ENCODE measurements at places on chromosomes 3 and 15. TPM values are rescaled to one million over a fixed set of nuclear protein-coding genes. Genes with fewer than 3 reads are reported as not detected.

The PIERCE2 gene
- total RNA-seq: not detected

The PPP2R3A gene
- total RNA-seq: 0.21 TPM

The CISH gene
- total RNA-seq: 394 TPM

DNA sequence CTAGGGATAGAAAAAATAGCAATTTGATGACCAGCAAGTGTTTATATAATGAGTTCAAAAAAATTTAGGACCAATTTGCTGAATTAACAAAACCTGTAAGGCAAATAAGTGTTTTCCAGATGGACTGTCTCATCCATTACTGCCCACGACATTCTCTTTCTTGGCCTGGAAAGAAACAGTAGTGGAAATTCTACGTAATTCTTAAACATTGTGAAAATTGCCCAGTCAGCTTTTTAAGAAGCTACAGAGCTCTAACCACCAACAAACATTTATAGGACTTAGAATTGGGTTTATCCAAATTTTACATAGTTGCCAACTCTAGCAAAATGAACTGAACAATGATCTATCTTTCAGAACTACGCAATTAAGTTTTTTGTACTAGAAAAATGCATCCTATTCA, 227.7 kb upstream of the PEX5L start:
- H3K4me1 ChIP-seq: peaks cover 17% of the 10 kb centered on the region
- no peak overlapping the region for H3K27ac ChIP-seq
- H3K36me3 ChIP-seq: no peaks in the 10 kb centered on the region

- peaks cover 3% of the 10 kb centered on the region for H3K27me3 ChIP-seq
- no peak overlapping the region for H3K4me3 ChIP-seq
- H3K27ac ChIP-seq: no peak overlapping the region
- peaks cover 5% of the 10 kb centered on the region for H3K4me1 ChIP-seq
- DNase-seq: peak; percentile 90
These were observed 35.8 kb downstream of the TKT start for GRCh38 chr3:53219895-53220483.

DNA sequence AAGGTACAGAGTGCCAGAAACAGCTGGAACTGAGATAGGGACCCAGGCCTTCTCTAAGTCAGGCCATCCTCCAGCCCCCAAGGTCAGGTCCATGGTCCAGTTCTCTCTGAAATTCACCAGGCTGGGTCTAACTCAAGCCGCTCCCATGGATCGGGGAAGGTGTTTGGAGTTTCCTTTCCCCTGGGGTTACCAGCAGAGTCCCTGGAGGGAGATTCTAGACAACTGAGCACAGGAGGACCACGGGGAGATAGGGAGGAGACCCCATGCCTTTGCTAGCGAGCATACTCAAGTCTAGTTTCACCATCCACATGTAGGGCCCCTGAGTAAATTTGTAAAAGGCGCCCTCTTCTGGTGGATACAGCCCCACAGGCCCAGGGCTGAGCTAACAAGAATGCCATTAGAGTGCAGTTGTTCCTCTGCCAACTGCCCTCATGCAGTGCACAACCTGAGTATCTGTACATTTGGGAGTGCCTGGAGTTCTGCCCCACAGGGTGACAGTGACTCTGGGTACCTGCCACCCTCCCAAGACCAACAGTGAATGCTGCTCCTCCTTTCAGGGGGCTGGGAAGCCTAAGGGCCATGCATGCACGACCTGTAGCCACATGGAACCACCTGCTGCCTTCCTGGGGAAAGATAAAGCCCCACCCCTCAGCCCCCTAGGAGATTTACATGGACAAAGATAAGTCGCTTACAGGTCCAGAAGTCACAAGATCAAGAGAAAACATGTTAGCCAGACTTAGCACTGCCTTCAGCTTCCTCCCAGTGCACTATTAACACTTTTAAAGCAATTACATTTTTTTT, 89.0 kb downstream of the IQSEC1 start:
- H3K27ac ChIP-seq: no peak overlapping the region
- peak; percentile 76 for DNase-seq
- no peak overlapping the region for H3K4me3 ChIP-seq
- H3K36me3 ChIP-seq: peaks cover 6% of the 10 kb centered on the region

DNA sequence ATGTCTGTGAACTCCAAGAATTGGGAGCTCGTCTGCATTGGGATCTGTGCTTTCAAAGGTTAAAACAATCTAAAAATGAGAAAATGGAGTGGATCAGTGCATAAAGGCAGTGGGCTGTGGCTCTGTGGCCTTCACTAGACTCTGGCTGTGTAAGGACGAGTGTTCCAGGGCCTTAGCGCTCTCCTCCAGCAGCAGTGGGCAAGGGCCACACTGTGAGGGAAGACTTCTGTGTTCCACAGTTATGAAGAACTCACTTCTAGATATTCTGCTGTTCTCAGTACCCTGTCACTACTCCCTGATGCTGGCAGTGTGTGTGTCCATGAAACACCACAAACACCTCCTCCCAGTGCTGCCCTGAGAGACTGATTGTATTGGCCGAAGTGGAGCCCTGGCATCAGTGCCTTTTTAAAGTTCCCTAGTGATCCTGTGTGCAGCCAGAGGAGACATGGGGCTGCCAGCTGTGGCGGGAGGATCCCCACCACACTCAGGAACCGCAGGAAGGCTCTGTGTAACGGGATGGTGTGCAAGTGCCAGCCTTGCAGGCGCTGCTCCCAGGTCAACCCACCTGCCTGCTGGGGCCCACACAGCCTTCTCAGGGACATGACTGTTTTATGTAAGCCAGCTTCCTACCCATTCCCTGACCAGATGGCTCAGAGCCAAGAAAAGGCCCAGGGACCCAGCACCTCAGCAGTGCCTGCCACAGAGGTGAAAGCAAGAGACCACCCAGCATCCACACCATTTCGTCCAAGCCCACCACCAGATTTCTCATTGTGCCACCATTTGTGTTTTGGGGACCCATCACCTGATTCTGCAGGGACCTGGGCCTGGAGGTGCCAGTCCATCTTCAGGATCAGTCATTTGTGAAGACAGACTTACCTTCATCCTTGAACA, 40.4 kb downstream of the ABTB1 start:
- no peak overlapping the region for H3K4me3 ChIP-seq
- no peaks in the 10 kb centered on the region for H3K27me3 ChIP-seq
- no peak for DNase-seq
- H3K36me3 ChIP-seq: no peaks in the 10 kb centered on the region
- no peak overlapping the region for H3K27ac ChIP-seq

DNA sequence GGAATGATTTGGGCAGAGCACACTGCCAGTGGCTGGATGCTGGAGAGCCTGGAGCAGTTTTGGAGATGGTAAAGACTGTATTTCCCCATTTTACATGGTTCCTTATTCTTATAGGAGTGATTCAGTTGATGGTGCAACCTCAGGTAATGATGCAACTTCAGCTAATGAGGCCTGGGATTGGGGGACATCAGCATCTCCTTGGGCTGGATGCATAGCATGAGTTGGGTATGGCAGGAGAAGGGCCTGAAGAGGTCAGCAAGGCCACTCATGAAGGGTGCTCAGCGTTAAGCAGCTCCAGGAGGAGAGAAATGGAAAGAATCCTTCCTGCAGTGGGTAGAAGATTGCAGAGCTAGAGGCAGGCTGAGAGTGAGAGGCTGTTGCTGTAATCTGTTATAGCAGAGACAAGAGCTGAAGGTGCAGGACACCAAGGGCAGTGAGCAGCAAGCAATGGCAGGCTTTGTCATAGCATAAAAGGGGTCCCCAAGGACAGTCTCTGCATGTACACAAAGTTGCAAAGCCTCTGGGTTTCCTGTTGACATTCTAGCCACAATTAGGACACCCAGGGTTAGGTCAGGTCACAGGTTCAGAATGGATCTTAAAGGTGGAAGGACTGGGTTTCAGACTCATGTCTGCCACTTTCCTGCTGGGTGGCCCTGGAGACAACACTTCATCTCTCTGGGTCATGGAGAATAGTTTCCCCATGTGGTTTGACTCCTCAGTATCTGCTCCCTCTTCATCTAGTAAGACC, 29.5 kb upstream of the SNRK start:
- H3K4me3 ChIP-seq: no peak overlapping the region
- H3K27ac ChIP-seq: no peak overlapping the region
- DNase-seq: peak; percentile 15
- H3K27me3 ChIP-seq: peaks cover 2% of the 10 kb centered on the region

The CLDN16 gene
- not detected for total RNA-seq

- no peak overlapping the region for H3K4me3 ChIP-seq
- H3K4me1 ChIP-seq: peaks cover 4% of the 10 kb centered on the region
- H3K27me3 ChIP-seq: peaks cover 3% of the 10 kb centered on the region
- H3K27ac ChIP-seq: no peak overlapping the region
- no peak for DNase-seq
These were observed 116.9 kb upstream of the GADL1 start for GRCh38 chr3:31011380-31011779.

GRCh38 chr3:31815006-31815405, 166.1 kb downstream of the OSBPL10 start:
- no peak overlapping the region for H3K27ac ChIP-seq
- H3K4me3 ChIP-seq: no peak overlapping the region

DNA sequence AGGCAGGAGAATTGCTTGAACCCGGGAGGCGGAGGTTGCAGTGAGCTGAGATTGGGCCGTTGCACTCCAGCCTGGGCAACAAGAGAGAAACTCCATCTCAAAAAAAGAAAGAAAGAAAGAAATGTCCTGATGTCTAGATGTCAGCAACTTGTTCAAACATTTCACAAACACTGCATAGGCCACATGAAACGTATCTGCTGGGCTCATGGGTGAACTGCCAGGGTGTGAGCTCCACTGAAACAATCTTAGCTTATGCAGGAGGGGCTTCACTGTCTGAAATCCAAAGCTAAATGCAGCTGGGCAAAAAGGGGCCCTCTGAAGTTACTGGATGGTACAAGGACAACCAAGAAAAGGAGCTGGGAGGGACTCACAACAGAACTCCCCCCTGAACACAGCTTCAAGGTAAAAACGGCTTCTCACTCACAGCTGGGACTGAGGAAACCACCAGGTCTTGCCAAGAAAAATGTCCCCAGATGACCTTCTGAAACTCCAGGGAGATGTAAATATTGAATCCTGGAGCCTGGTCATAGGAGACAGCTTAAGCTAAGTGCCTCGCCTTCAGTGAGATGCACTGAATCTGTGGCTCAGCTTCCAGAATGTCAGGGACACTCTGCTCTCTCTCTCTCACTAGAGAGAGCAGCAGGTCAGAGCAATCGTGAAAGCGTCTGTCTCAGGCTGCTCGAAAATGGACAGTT, 31.9 kb downstream of the SEC61A1 start:
- H3K27ac ChIP-seq: no peak overlapping the region
- H3K27me3 ChIP-seq: no peaks in the 10 kb centered on the region
- no peak for DNase-seq
- H3K36me3 ChIP-seq: peaks cover 27% of the 10 kb centered on the region
- H3K4me1 ChIP-seq: peaks cover 7% of the 10 kb centered on the region
- no peak overlapping the region for H3K4me3 ChIP-seq

The DLL4 gene
- total RNA-seq: not detected

The FHIT gene
- total RNA-seq: 4.8 TPM

GRCh38 chr3:195160908-195161434, 110.0 kb downstream of the XXYLT1 start:
- peaks cover 1% of the 10 kb centered on the region for H3K36me3 ChIP-seq
- H3K27me3 ChIP-seq: no peaks in the 10 kb centered on the region
- no peak overlapping the region for H3K27ac ChIP-seq
- H3K4me1 ChIP-seq: peaks cover 35% of the 10 kb centered on the region
- DNase-seq: no peak

DNA sequence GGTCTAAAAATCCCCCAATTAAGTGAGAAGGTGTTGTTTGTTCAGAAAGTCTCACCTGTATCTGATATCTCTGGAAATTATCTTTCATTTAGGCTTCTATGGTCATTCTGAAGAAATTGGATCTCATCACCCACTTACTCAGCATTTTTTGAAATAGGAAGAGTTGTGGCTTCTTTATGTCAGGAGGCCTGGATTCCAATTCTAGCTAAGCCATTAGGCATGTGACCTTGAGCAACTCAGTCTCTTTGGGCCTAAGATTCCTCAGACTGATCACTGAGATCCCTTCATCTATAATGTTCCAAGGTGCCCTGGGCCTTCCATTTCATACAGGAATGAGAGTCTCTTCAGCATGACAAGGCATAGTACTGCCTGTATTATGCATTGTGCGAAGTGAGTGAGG, 70.3 kb downstream of the ARHGEF26 start:
- H3K4me3 ChIP-seq: no peak overlapping the region
- peaks cover 3% of the 10 kb centered on the region for H3K27me3 ChIP-seq
- DNase-seq: no peak
- H3K36me3 ChIP-seq: no peaks in the 10 kb centered on the region

DNA sequence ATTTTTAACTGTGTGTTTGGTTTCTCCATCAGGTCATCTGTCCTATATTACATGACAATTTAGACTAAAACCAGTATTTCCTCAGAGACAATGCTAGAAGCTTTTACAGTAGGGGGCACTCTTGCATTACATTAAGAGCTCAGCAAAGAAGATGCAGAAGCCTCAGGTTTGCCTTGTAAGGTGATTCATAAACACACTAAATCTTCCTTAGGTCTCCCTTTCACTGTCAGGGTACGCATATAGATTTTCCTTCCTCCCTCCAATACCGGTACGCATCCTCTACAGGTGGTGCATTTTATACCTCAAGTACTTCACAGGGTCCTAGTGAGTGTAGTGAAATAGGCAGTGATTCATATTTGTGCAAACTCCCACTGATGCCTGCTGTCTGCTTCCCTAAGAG, 46.5 kb downstream of the CD86 start:
- DNase-seq: peak; percentile 50
- no peak overlapping the region for H3K27ac ChIP-seq
- no peaks in the 10 kb centered on the region for H3K27me3 ChIP-seq
- no peak overlapping the region for H3K4me3 ChIP-seq
- peaks cover 22% of the 10 kb centered on the region for H3K4me1 ChIP-seq

GRCh38 chr3:187518207-187518606, 150.0 kb downstream of the RTP4 start:
- H3K27ac ChIP-seq: no peak overlapping the region
- no peak for DNase-seq
- no peaks in the 10 kb centered on the region for H3K4me1 ChIP-seq
- no peaks in the 10 kb centered on the region for H3K36me3 ChIP-seq
- no peak overlapping the region for H3K4me3 ChIP-seq

The CSTA gene
- total RNA-seq: not detected

GRCh38 chr3:45031531-45031930, 5.4 kb downstream of the CLEC3B start:
- H3K4me3 ChIP-seq: no peak overlapping the region
- peaks cover 6% of the 10 kb centered on the region for H3K27me3 ChIP-seq
- H3K27ac ChIP-seq: no peak overlapping the region
- DNase-seq: no peak
- H3K36me3 ChIP-seq: no peaks in the 10 kb centered on the region

The ARHGEF3 gene
- 101 TPM for total RNA-seq

GRCh38 chr3:125331243-125331642, 43.9 kb downstream of the ZNF148 start:
- peaks cover 4% of the 10 kb centered on the region for H3K4me1 ChIP-seq
- no peak overlapping the region for H3K4me3 ChIP-seq
- no peaks in the 10 kb centered on the region for H3K27me3 ChIP-seq
- peaks cover 30% of the 10 kb centered on the region for H3K36me3 ChIP-seq

GRCh38 chr3:14789640-14790285, 29.0 kb upstream of the FGD5 start:
- no peaks in the 10 kb centered on the region for H3K36me3 ChIP-seq
- H3K4me1 ChIP-seq: peaks cover 2% of the 10 kb centered on the region
- peaks cover 25% of the 10 kb centered on the region for H3K27me3 ChIP-seq
- H3K27ac ChIP-seq: no peak overlapping the region
